ENCODE measurements at places on chromosomes 1 and 21. TPM values are rescaled to one million over a fixed set of nuclear protein-coding genes. Genes with fewer than 3 reads are reported as not detected.

RXFP4 gene
- polyA plus RNA-seq: not detected

LRRN2 gene
- polyA plus RNA-seq: not detected

IFFO2 gene
- polyA plus RNA-seq: 23.6 TPM

MEX3A gene
- polyA plus RNA-seq: 3.4 TPM

GABRD gene
- polyA plus RNA-seq: not detected

SYTL1 gene
- 49.6 TPM for polyA plus RNA-seq

GUCA2B gene
- not detected for polyA plus RNA-seq

RGS13 gene
- not detected for polyA plus RNA-seq

COL24A1 gene
- polyA plus RNA-seq: 0.06 TPM

GJA4 gene
- polyA plus RNA-seq: 0.10 TPM

CACNA1S gene
- polyA plus RNA-seq: not detected

FASLG gene
- polyA plus RNA-seq: not detected

LHX4 gene
- polyA plus RNA-seq: not detected

GRCh38 chr21:33760641-33761440, 118.5 kb downstream of the ITSN1 start:
- DNase-seq: no peak

DNA sequence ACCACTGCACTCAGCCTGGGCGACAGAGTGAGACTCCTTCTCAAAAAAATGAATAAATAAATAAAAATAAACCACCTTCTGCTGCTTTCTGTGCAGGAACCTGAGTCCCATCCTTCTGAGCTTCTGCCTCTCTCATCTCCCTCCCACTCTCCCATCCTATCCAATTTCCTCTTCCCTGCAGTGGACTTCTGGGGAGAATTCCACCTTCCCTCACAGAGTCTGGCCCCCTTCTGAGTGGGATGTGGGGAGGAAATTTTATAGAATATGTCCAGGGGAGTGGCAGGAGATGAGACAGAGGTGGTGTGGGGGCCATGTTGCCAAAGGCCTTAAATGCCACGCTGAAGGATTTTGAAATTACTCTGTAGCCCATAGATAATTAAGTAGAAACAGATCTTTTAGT, 5.4 kb upstream of the EFNA1 start:
- DNase-seq: no peak

- DNase-seq: no peak
These were observed 100.3 kb upstream of the C1orf87 start for GRCh38 chr1:60173729-60174505.

DNA sequence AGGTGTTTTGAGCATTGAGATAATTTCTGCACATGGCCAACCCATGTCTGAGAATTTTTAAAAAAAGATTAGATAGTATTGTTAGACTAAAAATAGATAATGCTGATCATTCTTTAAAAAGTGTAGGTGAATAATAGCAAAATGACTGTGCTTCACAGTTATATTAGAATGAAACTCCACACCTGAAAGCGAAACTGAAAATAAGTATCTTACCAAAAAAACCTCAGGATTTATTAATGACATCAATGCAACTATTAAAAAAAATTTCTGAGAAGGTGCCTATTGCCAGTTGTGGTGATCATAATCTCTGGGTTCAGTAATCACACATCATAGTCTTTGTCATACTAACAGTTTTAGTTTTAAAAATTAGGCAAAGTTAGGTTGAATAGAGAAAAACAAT, 36.5 kb downstream of the PLA2G4A start:
- DNase-seq: no peak

- DNase-seq: no peak
These were observed 18.3 kb downstream of the CLIC6 start for GRCh38 chr21:34687065-34687464.

DNA sequence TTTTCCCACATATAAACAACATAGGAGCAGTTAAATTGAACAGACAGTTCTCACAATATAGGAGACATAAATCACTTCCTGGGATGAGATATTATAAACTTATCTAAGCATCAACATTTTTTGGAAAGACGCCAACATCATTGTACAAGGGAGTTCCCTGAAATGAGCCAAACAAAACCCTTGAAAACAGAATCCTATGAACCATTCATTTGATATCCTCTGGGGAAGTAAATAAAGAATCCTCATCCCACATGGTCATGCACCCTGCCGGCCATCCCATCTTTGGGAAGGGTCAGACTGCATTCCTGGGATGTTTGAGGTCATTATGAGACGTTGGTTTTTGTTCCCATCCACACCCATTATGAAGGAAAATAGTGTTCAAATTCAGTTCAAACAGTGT, 111.8 kb upstream of the USP25 start:
- DNase-seq: peak; percentile 78

- no peak for DNase-seq
These were observed 193.2 kb downstream of the DHRS3 start for GRCh38 chr1:12424793-12425192.

DNA sequence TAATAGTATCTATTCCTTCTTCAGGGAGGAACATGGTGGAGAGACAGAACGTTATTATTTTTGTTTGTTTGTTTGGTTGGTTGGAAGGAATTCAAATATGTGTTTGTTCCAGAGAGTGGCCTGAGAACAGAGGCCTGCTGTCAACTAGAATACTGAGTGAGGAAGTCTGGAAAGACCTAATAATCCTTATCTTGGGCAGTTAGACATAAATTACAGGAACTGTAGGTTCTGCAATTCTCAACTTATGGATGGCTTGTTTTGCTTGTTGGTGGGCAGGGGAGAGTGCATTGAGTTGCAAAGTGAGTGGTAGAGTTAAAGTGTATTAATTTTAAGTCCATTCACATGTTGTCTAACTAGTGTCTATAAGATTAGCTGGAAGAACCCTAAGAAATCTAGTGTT, 197.6 kb downstream of the BACH1 start:
- DNase-seq: no peak

DNA sequence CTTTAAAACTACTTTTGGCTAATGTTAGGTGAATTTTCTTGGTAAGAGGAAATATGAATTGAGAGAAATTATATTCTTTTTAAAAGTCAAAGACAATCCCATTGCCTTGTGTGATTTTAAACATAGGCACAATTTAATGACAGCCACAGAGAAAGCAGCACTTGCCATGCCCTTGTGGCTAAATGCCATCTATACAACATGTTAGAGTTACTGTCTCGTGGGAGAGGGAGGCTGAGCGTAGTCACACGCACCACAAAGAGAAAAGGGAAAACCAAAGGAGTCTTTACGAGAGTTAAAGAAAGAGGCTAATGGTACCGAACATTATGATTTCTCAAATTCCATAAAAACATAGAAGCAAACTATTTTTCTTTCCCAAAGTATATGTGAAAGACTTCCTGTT, 537.9 kb downstream of the PTPRC start:
- no peak for DNase-seq

- no peak for DNase-seq
These were observed 1.1 kb upstream of the ST6GALNAC3 start for GRCh38 chr1:76073481-76073880.

- no peak for DNase-seq
These were observed 38.8 kb upstream of the DR1 start for GRCh38 chr1:93306920-93307319.

- peak; percentile 35 for DNase-seq
These were observed 84.8 kb upstream of the ZNF648 start for GRCh38 chr1:182146286-182146685.

DNA sequence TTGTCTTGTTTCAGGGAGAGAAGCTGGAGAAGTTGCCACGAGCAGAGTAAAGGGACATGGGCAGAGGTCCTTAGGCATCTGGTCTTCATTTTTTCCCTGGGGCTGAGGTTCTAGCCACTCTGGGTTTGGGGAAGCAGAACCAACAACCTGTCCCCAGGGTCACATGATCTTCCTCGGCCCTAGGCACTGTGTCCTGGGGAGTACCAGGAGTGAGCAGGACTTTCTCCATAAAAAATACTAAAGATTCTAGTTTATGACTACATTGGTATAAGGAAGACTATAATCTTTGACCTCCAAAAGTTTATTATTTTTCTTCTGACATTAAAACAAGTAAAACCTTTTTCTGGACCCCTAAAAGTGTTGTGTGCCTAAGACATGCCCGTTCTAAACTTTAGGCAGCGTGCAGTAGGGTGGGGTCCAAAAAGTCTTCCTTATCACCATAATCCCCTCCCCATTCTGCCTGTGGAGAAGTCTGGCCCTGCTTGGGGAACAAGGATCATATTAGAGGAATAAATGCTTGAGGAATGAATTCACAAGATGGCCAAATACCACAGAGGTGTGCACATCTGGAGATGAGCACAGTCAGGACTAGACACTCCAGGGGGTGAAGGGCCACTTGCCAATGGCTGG, 19.3 kb upstream of the IGSF3 start:
- DNase-seq: no peak

GRCh38 chr21:46157396-46157986, 2.1 kb upstream of the FTCD start:
- no peak for DNase-seq

DNA sequence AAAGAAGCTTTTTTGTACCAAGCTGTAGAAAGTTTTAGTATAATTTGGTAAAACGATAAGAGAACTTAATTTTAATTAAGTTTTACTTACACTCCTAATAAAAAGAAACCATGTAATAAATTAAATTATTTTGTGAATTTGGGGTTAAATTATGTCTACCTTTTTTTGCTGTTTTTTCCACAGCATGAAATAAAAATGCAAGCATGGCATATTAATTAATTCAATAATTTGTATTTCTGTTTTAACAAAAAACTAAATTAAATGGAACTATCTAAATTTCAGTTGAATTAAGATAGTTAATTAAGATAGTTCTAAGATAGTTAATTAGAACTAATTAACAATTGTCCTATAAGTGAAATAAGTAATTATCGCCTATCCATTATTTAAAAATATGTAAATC, 39.4 kb downstream of the VANGL2 start:
- no peak for DNase-seq

- no peak for DNase-seq
These were observed 63.6 kb upstream of the ZC3H12A start for GRCh38 chr1:37410815-37411214.

DNA sequence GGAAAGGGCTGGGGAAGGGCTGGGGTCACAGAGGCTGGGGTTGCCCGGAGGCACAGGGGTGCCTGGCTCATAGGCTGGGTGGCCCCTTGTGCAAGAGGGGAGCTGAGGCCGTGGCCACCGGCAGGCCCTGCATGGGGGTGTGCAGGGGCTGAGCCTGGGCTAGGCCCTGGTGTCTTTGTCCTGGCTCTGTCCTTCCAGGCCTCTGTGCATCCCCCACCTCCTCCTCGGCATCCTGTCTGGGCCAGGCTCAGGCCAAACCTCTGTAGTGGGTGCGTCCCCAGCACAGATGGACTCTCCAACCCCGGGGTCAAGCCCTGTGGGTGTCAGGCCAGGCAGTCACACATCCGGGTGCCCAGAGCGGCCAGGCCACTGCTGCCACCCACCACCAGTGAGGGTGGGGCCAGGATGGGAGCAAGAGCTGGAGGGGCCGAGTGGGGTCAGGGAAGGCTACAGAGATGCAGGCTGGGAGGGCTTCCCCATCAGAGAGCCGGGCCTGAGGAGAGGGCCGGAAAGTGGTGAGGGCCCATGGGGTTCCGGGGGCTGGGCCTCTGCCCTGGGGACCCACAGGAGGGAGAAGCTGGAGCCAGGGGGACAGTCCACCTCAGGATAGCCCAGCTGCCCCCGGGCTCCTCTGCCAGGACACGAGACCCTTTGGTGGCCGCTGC, 19.4 kb downstream of the PANK4 start:
- DNase-seq: no peak

- no peak for DNase-seq
These were observed 122.1 kb upstream of the KAZN start for GRCh38 chr1:14476170-14476955.

- no peak for DNase-seq
These were observed 18.4 kb upstream of the DNASE2B start for GRCh38 chr1:84379917-84380180.

GRCh38 chr1:113538225-113538624, 147.9 kb downstream of the MAGI3 start:
- DNase-seq: no peak

GRCh38 chr1:218613105-218613504, 268.0 kb downstream of the TGFB2 start:
- DNase-seq: no peak

GRCh38 chr1:2345297-2346075, 45.9 kb downstream of the MORN1 start:
- DNase-seq: no peak

DNA sequence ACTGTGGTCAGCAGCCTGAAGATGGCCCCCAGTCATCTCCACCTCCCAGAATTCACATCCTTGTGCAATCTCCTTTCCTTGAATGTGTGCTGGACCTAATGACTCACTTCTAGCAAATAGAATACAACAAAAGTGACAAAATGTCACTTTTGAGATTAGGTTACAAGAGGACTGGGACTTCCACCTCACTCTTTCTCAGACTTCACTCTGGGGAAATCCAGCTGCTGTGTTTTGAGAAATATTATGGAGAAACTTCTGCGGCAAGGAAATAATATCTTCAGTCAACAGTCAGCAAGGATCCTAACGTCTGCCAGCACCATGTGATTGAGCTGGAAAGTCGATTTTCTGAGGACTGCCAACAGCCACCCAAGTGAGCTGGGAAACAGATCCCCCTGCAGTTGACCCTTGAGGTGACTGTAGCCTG, 70.5 kb upstream of the GADD45A start:
- no peak for DNase-seq

GRCh38 chr1:204961765-204962419, 81.1 kb upstream of the CNTN2 start:
- no peak for DNase-seq

- no peak for DNase-seq
These were observed 77.0 kb upstream of the FGGY start for GRCh38 chr1:59219916-59220315.

GRCh38 chr1:243507672-243508302, 251.9 kb downstream of the SDCCAG8 start:
- no peak for DNase-seq

- DNase-seq: no peak
These were observed 3.7 kb upstream of the CAPN8 start for GRCh38 chr1:223669003-223669795.

- no peak for DNase-seq
These were observed 598.2 kb downstream of the LMO4 start for GRCh38 chr1:87926921-87927320.

DNA sequence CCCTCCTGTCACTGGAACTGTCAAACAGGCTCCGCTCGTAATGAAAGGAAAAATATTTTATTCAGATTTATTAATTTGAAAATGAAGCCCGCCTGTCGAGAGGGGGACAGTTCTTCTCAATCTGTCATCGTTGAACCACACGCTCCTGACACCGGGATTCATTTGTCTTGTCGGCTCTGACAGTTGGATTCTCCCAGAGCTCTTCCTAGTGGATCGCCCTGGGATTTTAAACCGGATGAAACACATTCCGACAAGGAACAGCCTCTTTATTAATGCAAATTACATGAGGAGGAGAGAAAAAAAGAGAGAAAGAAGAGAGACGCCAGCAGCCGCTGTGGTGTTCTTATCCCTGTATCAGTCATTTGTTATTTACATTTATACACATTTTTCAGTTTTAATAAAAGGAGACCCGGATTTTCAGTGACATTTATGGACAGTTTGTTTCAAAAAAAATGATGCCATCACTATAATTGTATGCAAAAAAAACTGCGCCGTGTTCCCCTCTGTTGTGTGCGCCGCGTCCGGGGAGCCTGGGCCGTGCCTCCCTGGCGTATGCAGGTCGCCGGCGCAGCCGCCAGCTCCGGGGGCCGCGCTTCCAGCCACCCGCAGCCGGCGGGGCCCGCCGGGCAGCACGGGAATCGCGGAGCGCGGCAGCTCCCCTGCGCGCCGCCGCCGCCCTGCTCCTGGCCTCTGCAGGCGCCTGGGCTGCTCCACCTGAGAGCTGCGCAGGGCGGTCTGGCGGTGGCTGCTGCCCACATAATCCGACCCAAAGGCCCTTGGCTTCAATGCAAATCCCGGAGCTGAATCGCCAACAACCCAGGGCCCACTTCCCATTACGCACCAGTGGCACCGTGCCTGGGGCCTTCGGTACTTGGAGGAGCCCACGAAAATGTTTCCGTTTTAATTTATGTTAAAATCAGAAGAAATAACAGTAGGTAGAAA, 237.9 kb upstream of the PBX1 start:
- DNase-seq: peak; percentile 14
